Cardiac septum (tissue), 1 donor: ENCODE measurements at places on chromosomes 7 and 10. TPM values are rescaled to one million over a fixed set of nuclear protein-coding genes. Genes with fewer than 3 reads are reported as not detected.

The CPN1 gene
- total RNA-seq, result not detected

The ZPBP gene
- total RNA-seq, result not detected

The CYP2E1 gene
- 2.2 TPM for total RNA-seq

The KIF11 gene
- 0.59 TPM for total RNA-seq

DNA sequence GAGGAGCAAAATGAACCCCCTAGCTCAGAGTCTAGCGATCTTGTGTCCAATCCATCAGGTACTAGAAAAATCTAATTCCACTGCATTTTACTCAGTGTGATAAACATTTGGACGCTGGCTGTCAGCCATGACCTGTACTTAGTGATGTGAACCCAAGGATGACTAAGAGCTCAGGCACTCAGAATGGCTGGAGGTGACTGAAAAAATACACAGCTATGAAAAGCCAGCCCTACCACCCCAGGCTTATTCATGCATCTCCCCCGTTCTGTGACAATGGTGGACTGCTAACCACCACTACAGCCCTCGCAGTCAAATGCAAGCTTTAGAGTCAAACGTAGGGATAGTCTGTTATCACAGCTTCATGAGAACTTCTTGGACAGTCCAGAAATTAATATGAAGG, 14.9 kb downstream of the AFAP1L2 start:
- no peak for DNase-seq

DNA sequence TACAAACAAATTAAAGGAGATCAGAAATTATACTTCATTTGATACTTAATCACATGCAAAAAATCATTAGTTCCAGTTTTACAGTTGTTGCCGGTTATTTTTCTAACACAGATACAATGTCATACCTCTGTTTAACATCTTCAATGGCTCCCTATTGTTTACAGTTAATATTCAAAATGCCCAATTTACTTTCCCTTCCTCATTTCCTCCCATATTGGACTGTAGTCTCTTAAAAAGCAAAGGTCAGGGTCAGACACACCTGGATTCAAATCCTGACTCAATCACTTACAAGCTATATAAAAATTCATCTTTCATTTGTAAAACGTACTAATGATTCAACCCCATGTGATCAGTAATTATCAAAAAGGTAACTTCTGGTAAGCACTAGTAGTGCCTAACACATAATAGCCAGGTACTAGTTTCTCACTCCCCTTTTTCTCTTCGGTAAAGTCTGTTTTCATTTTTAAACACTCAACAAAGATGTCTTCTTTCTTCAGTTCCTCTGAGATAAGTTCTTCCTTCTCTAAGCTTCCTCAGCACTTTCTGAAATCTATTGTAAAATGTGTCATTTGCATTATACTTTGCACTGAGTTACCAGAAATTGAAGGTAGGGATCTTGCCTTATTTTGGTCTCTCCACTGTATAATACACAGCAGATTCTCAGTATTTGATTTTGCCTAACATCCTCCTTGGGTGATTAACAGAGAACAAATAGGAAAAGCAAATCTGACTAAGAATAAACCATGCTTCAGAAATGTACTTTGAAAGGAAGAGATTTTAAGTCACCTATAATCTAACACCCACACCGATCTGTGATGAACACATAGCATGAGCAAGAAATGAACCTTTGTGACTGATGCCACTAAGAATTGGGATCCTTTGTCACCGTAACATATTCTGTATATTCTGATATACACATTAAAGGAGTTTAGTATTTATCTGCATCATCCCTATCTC, 16.1 kb downstream of the KMT2C start:
- DNase-seq, result no peak

GRCh38 chr7:19139706-19140327, 5.4 kb downstream of the FERD3L start:
- DNase-seq, result no peak

DNA sequence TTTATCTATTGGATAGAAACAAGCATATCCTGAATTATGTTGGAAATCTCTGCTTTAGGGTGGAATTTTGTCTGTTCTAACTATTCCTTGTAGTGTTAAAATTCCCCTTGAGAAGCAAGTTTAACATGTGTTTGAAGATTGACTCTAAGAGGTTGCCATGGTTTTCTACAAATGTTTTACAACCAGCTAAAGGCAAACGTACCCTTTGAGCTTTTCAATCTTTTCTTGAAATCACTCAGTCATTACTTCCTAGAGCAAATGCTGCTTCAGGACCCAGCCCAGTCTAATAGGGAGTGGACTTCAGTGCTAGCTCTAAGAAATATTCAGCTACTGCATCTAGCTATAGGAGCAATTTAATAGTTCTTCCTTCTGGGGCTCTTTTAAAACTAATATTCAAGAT, 118.8 kb upstream of the IFRD1 start:
- DNase-seq, result no peak

DNA sequence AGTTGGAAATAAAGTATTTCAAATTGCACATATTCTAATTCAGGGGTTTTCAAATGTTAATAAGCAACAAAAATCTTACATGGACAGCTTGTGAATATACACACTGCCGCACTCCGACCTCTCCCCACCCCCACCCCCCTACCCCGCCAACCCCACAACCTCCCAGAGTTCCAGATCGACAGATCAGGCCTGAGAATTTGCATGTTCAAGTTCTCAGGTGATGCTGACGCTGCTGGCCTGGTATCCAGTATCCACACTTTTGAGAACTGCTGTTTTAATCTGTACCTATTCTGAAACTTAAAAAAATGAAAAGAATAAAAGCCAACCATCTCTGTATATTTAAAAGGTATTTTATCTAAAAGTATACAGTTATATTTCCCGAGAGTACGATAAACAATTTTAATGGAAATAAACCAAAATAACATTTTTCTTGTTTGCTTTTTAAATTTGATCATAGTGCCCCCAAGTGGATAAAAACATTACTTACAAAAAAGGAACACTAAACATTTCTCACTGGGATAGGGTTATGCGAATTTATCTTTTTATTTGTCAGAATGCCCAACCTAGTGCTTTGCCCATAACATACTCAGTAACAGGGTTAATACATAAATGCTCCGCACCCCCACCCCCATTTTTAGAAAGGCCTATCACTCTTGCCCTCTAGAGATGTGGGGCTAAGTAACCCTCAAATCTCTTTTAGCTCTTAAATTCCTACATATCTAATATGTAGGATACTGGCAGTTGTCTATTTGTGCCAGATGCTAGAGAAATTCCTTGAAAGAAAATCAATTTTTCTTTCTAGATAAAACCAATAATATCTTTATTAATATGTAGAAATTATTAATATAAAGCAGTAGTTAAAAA, 166.3 kb downstream of the RNF133 start:
- no peak for DNase-seq

- peak; percentile 58 for DNase-seq
Measured at GRCh38 chr7:151141855-151142685, 25.4 kb downstream of the GBX1 start.

- DNase-seq, result no peak
Measured at GRCh38 chr7:90900628-90901356, 304.7 kb downstream of the CDK14 start.

- no peak for DNase-seq
Measured at GRCh38 chr7:105849122-105849855, 27.1 kb downstream of the ATXN7L1 start.
